SK-N-DZ (cell line): ENCODE measurements at places on chromosomes 2 and 18.

- no peak for DNase-seq
Measured at GRCh38 chr2:239496700-239497099, 95.9 kb upstream of the HDAC4 start.

DNA sequence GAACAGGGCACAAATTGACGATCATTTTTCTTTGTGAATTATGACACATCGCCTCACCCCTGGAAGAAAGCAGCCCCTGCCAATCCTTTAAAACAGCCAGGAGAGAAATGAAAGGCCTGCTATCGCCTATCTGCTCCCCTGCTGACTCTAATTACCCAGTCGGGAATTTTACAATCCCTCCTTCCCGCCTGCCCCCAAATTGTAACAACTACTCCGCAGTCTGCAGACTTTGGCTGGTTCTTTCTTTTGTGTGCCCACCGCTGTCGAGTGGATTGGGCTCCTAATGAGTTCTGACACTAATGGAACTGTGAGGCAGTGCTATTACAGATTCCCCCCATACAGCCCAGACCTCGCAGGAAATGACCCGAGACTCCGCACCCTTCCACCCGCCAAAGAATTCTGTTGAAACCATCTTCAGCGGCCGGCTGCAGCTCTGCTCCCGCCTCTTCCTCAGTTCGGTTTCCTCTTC is 281.2 kb upstream of the PARD3B start:
- DNase-seq, result no peak

DNA sequence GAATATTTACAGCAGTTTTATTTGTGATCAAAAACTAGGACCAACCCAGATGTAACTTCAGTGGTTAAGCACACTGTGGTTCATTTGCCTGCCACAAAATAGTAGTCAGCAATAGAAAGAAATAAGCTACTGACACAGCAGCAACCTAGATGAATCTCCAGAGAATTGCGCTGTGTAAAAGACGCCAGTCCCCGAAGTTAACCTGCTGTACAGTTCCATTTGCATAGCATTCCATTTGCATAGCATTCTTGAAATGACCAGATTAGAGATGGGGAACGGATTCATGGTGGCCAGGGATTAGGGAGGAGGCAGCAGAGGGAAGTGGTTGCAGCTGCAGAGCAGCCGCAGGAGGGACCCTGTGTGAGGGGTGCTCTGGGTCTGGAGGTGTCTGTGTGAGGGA is 39.3 kb upstream of the NFATC1 start:
- DNase-seq, result no peak

GRCh38 chr2:199460846-199461710 is 3.3 kb upstream of the SATB2 start:
- DNase-seq, result no peak

DNA sequence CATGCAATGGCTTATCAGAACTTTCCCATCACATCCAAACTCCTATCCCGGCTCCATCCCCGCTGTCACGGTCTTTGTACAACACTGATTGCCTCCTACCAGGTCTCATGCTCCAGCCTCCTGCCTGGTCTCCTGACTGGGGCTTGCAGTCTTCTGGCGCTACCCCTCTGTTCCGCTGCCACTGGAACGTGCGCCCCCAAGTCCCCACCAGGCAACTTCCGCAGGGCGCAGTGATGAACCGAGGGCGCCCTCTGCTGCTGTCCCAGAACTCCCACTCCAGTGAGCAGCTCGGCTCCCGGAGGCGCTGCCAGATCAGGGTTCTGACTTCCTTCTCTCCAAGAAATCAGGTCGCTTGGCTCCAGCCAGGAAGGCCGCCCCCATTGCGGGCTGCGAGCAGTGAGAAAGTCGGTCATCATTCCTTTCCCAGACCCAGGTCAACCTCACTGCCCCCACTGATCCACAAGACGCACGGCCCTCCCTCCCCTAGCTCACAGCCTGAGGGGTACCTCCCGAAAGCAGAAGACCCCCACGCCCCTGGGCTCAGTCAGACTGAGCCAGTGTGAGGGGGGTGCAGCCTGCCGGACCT is 43.9 kb upstream of the RAB11FIP5 start:
- peak; percentile 65 for DNase-seq
